ENCODE measurements at places on chromosomes 7 and 10. TPM values are rescaled to one million over a fixed set of nuclear protein-coding genes. Genes with fewer than 3 reads are reported as not detected.

PTN gene
- total RNA-seq: 26.2 TPM

HGF gene
- total RNA-seq: 3.5 TPM

SLC18A3 gene
- total RNA-seq: not detected

PLXNA4 gene
- total RNA-seq: 18.0 TPM

- H3K27ac ChIP-seq: no peak overlapping the region
- H3K27me3 ChIP-seq: no peaks in the 10 kb centered on the region
- H3K4me1 ChIP-seq: no peaks in the 10 kb centered on the region
- H3K4me3 ChIP-seq: no peak overlapping the region
These were observed 236.5 kb downstream of the RELN start for GRCh38 chr7:103752995-103753394.

GRCh38 chr7:152891160-152891621 lies 131.6 kb downstream of the ACTR3B start:
- no peak overlapping the region for H3K4me3 ChIP-seq
- no peaks in the 10 kb centered on the region for H3K27me3 ChIP-seq
- no peaks in the 10 kb centered on the region for H3K4me1 ChIP-seq
- no peak overlapping the region for H3K27ac ChIP-seq

DNA sequence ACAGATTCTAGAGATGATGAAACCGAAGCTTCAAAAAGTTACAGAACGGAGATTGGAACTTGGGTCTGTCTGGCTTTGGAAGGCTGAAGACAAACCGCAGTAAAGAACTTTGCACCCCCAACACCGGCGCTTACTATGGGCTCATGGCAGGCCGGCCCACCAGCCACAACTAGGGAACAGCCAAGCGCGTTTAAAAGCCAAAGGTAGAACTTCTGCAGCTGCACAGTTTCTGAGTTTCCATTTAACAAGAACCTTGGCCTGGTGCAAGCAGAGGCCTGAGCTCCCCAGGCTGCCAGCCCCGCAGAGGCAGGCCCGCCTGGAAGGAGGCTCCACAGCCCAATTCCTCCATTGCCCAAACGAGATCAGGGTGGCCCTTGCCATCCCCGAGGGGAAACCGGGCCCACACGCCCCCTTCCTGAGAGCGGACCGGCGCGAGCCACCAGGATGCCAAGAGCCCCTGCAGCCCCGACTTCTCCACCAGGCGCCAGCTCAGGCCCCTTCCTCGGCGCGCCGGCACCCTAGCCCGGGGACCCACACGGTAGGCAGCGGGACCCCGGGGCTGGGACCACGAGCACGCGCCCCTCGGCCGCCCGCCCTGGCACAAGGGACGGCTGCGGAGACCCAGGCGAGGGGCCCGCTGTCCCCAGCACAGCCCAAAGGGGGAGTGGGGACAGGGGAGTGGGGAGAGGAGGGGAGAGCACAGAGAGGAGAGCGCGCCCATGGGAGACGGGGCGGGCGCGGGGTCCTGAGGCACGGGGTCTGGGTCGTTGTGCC lies 566 bp downstream of the MAD1L1 start:
- H3K36me3 ChIP-seq: peaks cover 14% of the 10 kb centered on the region
- DNase-seq: no peak
- peak overlapping the region; percentile 98 for H3K4me3 ChIP-seq
- no peaks in the 10 kb centered on the region for H3K27me3 ChIP-seq
- peak overlapping the region; percentile 60 for H3K27ac ChIP-seq

DNA sequence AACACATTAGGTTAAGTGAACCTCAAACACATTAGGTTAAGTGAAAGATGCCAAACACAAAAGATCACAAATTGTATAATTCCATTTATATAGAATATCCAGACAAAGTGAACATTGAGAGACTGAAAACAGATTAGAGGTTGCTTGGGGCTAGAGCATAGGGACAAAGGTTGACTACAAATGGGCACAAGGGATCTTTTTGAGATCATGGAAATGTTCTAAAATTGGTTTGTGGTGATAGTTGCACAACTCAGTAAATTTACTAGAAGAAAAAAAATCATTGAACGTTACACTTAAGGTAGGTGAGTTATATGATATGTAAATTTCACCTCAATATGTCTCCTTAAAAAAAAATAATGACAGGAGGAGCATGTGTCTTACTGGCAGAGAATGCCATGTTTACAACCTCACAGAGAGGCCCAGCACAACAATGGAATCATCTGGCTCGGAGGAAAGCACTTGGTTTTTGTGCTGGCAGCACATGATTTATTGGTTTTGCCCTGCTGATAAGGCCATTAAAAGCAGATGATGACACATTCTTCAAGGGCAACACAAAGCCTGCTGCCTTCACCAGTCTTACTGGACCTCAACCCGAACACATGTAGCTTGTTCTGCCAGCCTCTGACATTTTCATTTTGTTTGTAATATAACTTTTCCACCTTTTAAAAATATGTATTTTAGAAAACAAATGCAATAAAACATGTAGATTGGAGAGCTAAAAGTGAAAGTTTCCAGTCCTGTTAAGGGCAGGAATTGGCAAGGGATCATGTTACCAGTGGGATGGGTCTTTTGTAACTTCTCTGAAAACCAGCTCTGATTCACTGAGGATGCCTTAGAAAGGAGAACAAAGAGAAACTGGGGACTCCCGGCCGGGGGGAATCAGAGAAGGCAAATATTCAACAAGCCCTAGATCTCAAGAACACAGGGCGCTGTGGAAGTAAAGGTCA lies 11.9 kb upstream of the LMOD2 start:
- DNase-seq: no peak
- no peaks in the 10 kb centered on the region for H3K36me3 ChIP-seq
- no peaks in the 10 kb centered on the region for H3K27me3 ChIP-seq
- H3K27ac ChIP-seq: peak overlapping the region; percentile 84

- H3K36me3 ChIP-seq: no peaks in the 10 kb centered on the region
- H3K27ac ChIP-seq: no peak overlapping the region
- H3K27me3 ChIP-seq: no peaks in the 10 kb centered on the region
- no peak overlapping the region for H3K4me3 ChIP-seq
- no peaks in the 10 kb centered on the region for H3K4me1 ChIP-seq
These were observed 39.4 kb upstream of the PRSS1 start for GRCh38 chr7:142709921-142710320.

DNA sequence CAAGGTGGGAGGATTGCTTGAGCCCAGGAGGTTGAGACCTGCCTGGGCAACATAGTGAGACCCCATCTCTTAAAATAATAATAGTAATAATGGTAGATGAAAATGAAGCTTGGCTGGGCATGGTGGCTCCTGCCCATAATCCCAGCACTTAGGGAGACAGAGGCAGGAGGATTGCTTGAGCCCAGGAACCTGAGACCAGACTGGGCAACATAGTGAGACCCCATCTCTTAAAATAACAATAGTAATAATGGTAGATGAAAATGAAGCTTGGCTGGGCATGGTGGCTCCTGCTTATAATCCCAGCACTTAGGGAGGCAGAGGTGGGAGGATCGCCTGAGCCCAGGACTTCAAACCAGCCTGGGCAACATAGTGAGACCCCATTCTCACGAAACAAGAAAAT lies 49.5 kb upstream of the LMTK2 start:
- H3K36me3 ChIP-seq: no peaks in the 10 kb centered on the region
- H3K27me3 ChIP-seq: no peaks in the 10 kb centered on the region
- H3K27ac ChIP-seq: no peak overlapping the region
- no peaks in the 10 kb centered on the region for H3K4me1 ChIP-seq
- no peak for DNase-seq
- no peak overlapping the region for H3K4me3 ChIP-seq

DNA sequence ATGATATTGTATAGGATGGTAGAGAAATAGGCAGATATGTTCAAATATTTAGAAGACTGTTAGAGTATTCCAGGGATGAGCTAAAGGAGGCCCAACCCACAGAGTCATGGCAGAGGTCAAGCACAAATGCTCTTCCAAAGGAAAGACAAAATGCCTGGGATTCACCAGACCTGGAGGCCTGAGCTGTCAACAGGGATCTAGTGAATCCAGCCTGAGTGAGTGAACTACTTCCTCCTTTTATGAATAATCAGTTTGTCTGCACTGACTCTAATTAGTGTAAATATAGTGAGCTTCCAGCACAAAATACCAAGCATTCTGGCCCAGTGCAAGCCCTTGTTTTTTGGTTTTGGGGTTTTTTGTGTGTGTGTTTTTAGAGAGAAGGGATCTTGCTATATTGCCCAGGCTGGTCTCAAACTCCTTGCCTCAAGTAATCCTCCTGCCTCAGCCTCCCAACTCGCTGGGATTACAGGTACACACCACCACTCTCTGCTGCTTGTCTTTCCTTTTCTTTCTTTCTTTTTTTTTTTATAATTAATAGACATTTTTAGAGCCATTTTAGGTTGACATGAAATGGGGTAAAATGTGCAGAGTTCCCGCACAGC lies 244.4 kb downstream of the SKIDA1 start:
- no peak for DNase-seq
- H3K36me3 ChIP-seq: no peaks in the 10 kb centered on the region
- H3K27ac ChIP-seq: no peak overlapping the region
- H3K27me3 ChIP-seq: no peaks in the 10 kb centered on the region
- H3K4me3 ChIP-seq: no peak overlapping the region
- no peaks in the 10 kb centered on the region for H3K4me1 ChIP-seq

- no peak for DNase-seq
- no peak overlapping the region for H3K27ac ChIP-seq
- no peak overlapping the region for H3K4me3 ChIP-seq
These were observed 722.7 kb upstream of the CELF2 start for GRCh38 chr10:10294881-10295529.

- H3K4me3 ChIP-seq: no peak overlapping the region
- no peak for DNase-seq
- H3K27ac ChIP-seq: no peak overlapping the region
- H3K27me3 ChIP-seq: no peaks in the 10 kb centered on the region
- peaks cover 25% of the 10 kb centered on the region for H3K4me1 ChIP-seq
- H3K36me3 ChIP-seq: no peaks in the 10 kb centered on the region
These were observed 10.9 kb downstream of the PARP12 start for GRCh38 chr7:140051820-140052219.

DNA sequence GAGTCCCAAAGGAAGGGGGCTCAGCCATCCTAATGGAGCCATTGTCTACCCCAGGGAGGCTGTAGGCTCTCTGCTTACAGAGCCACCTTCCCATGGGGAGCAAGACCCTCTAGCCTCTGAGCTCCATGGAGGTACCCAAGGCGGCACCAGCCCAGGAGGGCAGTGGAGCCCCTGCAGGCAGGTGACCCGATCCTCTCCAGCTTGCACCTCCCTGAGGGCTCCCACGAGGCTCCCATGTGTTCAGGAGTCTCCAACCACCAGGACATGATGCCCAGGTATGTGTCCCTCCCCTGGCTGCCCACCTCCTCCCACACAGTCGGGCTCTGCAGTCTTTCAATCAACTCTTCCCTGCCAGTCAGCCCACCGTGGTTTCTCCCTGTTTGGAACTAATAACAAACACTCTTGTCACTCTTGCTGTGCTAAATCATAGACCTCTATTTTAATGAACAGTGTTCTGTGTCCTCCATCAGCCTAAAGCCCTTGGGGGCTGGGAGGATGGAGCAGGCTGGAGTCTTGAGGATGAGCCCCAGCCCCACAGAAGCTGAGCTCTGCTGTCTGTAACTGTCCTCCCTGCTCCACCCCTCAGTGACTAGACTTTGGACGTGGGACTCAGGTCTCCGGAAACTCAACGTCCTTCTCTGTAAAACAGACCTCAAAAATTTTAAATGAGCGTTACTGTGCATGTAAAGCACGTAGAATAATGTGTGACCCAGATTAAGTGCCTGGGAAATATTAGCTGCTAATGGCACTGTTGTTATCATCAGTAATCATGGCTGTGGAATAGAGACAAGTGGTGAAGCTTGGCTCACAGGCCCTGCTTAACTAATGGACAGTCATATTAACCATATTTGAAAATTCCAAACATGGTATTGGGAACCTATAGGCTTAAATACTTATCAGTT lies 298.9 kb downstream of the WDR37 start:
- no peak overlapping the region for H3K4me3 ChIP-seq
- DNase-seq: no peak
- H3K27me3 ChIP-seq: no peaks in the 10 kb centered on the region
- H3K27ac ChIP-seq: no peak overlapping the region

DNA sequence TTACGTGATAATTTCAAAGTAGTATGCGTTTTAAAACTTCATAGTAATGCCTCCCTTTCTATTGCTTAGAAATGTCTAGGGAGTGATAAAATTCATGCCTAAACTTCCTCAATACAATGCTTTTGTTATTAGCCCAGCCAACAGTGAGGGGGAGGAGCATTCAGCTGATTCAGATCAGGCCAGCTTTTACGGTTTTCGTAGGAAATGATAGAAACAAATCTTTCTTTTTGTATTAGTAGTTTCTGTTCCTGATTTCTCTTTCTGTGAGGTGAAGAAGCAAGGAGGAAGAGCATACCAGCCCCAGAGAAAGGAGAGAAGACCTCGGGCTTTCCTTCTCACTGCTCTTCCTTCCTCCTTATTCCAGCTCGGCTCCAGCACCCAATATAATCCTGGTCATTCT lies 35.2 kb upstream of the ITPRID1 start:
- no peaks in the 10 kb centered on the region for H3K27me3 ChIP-seq
- no peaks in the 10 kb centered on the region for H3K4me1 ChIP-seq
- H3K27ac ChIP-seq: no peak overlapping the region
- H3K36me3 ChIP-seq: no peaks in the 10 kb centered on the region
- no peak for DNase-seq
- no peak overlapping the region for H3K4me3 ChIP-seq

DNA sequence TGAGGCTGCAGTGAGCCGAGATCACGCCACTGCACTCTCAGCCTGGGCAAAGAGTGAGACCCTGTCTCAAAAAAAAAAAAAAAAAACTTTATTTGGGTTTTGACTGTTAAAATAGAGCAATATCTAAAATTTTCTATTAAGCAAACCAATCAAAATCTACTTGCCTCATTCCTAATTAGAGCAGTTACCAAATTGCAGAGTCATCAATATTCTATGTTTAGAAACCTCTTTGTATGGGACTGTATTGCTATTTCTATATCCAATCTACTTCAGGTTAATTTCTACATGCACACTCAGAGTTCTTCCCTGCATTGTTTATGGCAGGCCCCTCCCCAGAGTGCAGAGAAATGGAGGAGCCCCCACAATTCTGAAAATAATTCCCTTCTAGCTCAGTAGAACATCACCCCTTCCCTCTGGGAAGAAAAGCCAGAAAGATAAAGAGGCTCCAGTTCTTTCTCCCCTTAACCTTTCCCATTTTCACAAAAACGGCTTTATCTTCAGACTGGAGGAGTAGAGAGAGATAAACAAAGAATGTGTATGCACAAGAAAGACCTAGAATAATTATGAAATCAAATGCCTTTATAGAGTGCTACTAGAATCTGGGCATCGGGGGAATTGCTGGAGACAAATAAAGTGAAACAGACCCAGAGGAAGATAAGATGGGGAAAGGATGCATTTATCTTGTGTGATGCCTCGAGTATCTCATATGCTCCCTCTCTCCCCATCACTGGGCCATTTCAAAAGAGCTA lies 17.9 kb downstream of the SCRN1 start:
- DNase-seq: no peak
- no peaks in the 10 kb centered on the region for H3K27me3 ChIP-seq
- no peaks in the 10 kb centered on the region for H3K36me3 ChIP-seq
- no peak overlapping the region for H3K4me3 ChIP-seq
